ENCODE measurements at places on chromosomes 13 and 19.

- peak; percentile 43 for DNase-seq
Measured at GRCh38 chr19:46610851-46611770, 10.0 kb downstream of the CALM3 start.

DNA sequence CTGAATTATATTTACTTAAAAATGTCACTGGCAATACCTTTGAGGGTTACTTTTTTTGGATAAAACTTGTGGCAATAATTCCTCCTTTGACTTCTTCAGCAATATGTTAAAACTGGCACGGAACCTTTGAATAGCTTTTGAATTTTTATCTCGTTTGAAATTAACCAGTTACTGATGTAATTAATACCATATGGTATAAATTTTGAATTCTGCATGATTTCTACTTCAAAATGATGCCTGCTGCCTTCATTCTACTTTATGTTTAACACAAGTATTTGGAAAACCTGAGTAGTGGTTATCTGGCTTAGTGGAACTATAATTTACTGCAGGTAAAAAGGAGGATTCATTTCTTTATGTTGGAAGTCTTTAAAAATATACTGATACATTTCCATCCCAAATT, 85.3 kb downstream of the LRCH1 start:
- no peak for DNase-seq

GRCh38 chr13:113650731-113651148, 7.3 kb downstream of the ATP4B start:
- no peak for DNase-seq

DNA sequence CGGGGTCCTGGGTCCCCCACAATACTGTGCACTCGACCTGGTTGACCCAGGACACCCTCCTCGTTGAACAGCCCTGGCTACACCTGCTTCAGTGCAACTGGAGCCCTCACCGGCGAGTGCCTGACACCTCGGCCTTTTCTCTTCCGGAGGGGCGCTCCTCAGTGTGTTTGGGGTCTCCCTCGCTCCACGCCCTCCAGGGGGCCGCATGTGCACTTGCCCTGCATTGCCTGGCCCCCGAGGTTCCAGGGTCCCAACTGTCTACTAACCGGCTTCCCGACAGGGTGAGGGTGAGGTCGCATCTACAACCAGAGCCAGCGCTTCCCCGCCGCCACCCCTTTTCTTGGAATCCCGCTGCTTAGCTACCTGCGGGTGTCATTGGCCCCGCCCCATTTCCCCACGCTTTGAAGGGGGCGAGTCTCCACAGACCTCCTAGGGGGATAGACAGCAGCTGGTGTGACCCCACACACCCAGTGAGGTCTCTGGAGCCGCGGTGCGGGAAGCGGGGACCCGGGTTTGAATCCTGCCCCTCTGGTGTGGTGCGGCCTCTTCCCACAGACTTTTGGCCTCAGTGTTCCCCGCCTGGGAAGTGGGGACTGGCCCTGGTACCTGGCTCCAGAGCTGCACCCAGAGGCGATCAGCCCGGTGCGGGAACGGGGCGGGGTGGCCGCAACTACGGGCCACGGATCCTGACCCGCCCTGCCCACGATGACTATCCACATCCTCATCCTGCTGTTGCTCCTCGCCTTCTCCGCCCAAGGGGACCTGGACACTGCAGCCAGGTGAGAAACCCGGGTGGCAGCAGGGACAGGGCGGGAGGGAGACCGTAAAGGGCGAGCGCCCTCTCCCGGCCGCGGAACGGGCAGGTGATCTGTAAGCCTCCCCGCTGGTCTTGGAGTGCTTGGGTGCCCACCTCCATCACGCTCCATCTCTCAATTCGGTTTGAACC, at the start of gene ADM5:
ADM5 (plus strand) TSS at position 462 of the 946 bp plus-strand sequence; CDS start at position 706, 244 bp downstream.
- peak; percentile 40 for DNase-seq

DNA sequence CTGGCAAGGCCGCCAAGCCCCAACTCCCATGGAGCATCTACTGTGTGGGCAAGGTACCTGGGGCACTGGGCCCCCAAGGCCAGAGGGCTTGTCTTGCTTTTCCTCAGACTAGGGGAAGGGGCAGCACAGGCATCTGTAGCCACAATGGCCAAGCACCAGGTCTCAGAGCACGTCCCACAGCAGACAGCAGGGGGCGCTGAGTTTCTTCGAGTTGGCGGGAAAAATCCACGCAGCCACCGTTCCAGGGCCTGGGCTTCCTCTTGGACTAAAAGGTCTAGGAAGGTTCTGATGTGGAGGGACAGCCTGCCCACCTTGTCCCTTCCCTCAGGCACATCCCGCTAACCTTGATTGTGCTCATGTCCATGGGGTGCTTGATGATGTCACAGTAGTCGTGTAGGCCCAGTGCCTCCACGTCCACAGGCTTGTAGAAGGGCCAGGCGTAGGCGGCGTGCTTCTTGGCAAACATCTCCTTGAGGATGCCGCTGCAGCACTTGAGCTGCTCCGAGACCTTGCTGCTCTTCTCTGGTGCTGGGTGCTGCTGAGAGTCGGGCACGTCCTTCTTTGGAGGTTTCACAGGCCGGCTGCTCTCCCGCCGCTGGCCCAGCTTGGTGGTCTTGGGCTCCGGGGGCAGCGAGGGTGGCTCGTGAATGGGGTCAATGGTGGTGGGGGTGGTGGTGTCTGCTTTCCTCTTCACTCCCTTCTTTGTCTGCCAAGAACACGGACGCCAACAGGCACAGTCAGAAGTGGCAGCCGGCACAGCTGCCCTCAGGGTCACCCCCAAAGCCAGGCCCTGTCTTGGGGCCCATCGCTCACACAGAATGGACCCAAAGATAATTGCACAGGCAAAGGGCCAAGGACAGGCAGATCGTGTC, 32.0 kb upstream of the EPHX3 start:
- peak; percentile 67 for DNase-seq

GRCh38 chr19:17249887-17250548, 4.3 kb upstream of the NR2F6 start:
- DNase-seq, result no peak

- DNase-seq, result no peak
Measured at GRCh38 chr13:53200498-53201453, 172.2 kb downstream of the OLFM4 start.

DNA sequence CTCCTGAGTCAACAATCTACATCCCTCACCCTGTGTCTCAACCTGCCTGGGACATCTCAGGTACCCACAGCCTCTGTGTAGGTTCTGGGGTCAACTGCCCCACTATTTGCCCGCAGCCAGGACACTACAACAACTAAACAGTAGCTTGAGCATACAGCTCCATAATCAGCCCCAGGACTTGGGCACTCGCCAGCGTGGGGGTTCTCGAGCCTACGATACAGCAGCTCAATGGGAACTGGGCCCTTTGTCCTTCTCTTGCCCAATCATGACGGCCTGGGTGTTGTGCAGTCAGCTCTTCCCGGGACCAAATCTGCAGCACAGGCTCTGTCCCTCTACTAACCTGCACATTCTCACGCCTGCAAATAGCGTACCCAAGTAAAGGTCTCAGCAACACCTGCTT, 1.3 kb downstream of the ZNF180 start:
- DNase-seq, result no peak

DNA sequence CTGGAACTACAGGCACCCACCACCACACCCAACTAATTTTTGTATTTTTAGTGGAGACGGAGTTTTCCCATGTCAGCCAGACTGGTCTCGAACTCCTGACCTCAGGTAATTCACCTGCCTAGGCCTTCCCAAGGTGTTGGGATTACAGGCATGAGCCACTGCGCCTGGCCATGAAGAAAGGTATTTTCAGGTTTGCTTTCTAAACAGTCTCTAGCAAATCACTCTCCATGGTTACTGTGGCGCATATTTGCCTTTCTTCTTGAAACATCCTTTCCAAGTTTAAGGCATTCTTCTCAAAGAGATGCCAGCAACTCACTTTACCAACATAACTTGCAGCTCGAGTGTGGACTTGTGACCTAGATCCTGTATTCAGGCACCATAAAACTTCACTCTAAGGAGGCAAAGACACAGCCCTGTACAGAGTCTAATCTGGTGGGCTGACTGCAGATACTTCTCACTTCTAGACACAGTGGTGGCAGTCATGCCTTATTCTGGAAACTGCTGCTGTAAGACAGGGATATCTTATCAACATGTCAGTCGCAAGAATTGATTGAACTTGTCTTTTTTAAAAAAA, 461.4 kb upstream of the TSHZ3 start:
- no peak for DNase-seq

- no peak for DNase-seq
Measured at GRCh38 chr13:70841240-70842061, 733.2 kb upstream of the KLHL1 start.

DNA sequence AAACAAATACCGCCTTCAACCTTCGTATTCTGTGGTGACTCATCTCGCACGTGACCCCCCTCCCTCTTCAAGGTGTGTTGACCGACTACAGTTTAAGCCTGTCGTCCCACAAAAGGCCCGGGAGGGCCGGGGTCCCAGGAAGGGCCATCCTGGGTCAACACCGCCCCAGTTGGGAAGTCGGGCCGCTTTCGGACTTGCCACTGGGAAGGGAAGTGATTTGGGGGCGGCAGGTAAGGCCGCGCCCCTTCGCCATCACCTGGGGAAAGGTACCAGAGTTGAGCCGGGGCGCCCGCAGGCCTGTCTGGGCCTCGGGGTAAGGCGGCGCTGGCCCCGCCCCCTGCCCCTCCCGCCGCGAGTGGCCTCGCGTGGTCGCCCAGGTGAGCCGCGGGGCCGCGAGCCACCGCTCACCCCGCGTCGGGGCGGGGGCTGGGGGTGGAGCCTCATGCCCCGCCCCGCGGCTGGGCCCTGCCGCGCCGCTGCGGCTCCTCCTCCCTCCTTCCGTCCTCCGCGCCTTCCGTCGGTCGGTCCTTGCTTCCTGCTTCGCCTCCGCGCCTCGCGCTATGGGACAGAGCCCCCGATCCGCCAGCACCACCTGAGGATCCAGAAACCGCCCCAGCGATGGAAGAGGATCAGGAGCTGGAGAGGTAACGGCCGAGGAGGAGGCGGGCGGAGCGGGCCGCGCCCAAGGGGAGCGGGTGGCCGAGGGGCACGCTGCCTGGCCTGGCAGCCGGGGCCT, at the start of gene POLR1D:
POLR1D (plus strand) TSS at position 527 of the 736 bp plus-strand sequence; CDS start at position 619, 92 bp downstream.
- DNase-seq, result peak; percentile 87

DNA sequence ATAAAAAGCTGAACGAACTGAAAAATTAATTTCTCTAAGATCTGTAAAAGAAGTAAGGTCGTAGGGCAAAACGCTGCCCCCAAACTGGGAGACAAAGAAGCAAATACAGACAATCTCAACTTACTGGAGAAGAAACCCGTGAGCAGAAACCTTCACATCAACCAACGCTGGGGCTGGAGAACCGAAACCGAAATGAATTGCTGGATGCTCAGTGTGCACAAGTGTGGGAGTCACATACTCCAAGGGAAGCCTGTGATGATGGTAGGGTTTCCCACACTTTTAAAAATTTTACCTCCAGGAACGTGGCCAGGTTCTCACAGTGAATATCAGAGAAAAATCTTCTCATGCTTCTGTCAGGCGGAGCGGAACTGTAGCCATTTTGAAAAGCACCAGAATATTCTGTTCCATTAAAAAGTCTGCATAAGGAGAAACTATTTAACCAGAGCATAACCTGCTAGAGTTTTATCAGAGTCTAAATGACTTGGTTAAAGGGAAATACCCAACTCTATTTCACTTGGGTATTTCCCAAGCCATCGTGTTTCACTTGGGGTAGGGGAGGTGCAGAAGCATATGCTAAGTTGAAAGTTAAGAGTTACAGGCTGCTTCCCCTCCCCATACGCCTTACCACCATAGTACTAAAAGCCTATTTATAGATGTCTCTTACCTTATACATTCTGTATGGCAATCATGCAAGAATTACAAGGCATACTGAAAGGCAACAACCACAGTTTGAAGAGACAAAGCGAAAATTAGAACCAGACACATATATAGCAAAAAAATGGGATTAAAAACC, 110.5 kb upstream of the SLITRK1 start:
- DNase-seq, result no peak

GRCh38 chr13:96089749-96090239, at the start of gene HS6ST3:
Gene HS6ST3 (plus strand): TSS chr13:96090107.
- DNase-seq, result no peak

GRCh38 chr13:44307844-44308243, 65.8 kb upstream of the SERP2 start:
- no peak for DNase-seq

DNA sequence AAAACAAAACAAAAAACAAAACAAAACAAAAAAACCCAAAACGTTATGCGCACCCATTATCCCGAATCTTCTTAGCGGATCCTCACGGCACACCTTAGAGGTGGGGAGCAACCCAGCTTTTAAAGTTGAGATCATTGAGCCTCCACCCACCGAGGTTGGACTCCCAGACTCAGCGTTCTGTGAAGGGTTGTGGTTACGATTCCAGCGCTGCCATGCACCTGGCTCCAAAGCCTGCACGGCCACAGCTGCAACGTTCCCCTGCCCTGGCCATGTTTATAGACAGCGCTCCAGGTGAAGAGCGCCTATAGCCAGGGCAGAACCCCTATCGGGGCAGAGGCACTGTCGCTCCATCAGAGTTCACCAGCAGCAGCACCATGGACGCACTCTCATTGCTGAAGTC, 18.7 kb upstream of the LILRA2 start:
- DNase-seq, result no peak

GRCh38 chr13:106917673-106918556, 350.0 kb upstream of the ARGLU1 start:
- DNase-seq, result peak; percentile 65

DNA sequence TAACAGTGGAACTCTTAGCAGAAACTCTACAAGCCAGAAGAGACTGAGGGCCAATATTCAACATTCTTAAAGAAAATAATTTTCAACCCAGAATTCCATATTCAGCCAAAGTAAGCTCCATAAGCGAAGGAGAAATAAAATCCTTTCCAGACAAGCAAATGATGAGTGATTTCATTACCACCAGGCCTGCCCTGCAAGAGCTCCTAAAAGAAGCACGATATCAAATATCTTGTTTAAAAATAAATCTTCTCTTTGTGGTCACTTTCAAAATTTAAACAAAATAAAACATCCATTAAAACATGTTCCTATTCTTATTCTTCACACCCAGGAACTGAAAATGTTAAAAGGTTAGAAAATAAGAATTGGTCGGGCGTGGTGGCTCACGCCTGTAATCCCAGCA, 13.7 kb downstream of the MICU2 start:
- no peak for DNase-seq

GRCh38 chr19:15320116-15320515, 12.2 kb downstream of the BRD4 start:
- DNase-seq, result no peak

GRCh38 chr13:109924376-109924775, 138.0 kb upstream of the IRS2 start:
- DNase-seq, result no peak
